AG09319 (cell line): ENCODE measurements at places on chromosomes 5 and 9.
A peak's percentile ranks its signal among the peaks of the same experiment; 100 is the strongest.

- DNase-seq = no peak
These were observed 57.2 kb downstream of the TMOD1 start for GRCh38 chr9:97558701-97559101.

- no peak for DNase-seq
These were observed 52.4 kb downstream of the MRPL36 start for GRCh38 chr5:1747079-1747802.

GRCh38 chr9:132717326-132717945 lies 47.2 kb downstream of the GTF3C4 start:
- DNase-seq = no peak

- DNase-seq = no peak
These were observed 61.5 kb downstream of the MAMDC2 start for GRCh38 chr9:70105147-70105546.

- no peak for DNase-seq
These were observed 11.4 kb downstream of the HABP4 start for GRCh38 chr9:96461336-96461735.

DNA sequence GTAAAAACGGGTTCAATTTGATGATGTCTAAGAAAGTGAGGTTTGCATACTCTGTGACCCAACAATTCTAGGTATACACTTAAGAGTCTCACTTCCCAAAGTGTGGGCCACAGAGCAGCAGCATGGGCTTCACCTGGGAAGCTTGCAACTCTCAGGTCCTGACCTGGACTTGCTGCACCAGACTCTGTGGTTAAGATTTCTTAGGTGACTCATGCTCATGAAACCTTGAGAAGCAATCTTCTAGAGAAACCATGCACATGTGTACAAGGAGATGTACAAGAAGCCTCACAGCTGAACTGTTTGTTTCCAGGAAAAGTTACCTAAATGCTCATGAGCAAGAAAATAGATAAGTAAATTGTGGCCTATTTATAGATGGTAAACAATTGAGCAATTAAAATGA lies 30.0 kb downstream of the DNAJC21 start:
- no peak for DNase-seq

DNA sequence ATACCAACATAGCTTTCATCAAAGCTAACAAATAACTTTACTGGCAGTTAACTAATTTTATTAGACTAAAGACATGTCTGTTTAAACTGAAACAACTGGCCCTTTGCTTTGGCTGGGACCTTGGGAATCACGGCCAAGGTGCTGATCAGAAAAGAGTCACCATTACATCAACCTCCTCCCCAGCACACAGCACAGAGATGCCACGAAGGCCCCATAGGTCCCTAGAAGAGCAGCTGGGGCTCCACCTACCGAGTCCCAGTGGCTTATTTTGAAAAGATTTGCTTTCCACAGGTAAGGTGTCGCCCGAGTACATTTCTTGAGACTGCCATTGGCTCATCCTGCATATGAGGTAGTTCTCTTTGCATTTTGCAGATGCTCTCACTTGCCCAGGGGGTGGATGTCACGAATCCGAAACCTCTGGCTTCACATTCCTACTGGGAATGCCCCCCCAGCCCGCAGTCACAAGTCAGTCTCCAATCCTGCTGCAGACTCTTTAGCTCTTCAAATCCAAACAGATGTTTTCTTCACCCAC lies 18.8 kb upstream of the HSD17B3 start:
- DNase-seq = no peak

DNA sequence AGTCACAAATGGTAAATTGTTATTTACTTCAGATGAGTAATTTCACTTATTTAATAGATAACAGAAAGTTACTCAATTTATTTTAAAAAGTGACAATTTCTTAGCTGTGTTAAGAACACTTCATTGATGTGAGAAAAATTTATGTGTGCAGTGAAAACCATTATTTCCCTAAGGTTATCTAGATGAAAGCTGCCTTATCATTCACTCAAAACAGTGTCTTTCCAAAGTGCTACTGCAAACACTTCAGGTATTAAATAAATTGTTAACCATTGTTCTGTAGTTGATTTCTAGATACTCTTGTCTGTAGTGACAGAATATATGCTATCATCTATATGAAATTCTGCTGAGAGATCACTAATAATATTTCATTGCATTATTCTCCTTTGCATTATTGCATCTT lies 33.5 kb upstream of the PRDM9 start:
- DNase-seq = no peak

- no peak for DNase-seq
These were observed 415 bp downstream of the XRCC4 start for GRCh38 chr5:83077662-83078261.

DNA sequence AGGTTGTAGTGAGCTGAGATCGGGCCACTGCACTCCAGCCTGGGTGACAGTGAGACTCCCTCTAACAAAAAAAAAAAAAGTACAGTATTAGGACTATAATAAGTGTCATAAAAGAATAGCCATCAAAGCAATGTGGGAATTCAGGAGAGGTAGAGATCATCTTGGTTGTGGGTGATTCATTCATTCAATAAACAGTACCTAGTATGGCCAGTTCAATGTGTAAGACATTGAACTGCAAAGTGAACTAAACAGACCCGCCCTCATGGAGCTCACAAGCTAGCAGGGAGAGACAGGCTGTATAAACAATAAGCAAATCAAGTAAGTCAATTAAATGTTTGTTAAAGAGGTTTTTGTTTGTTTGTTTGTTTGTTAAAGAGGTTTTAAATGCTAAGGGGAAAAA lies 146.1 kb upstream of the RANBP3L start:
- no peak for DNase-seq

GRCh38 chr9:122213589-122214413 lies 15.0 kb downstream of the LHX6 start:
- no peak for DNase-seq

DNA sequence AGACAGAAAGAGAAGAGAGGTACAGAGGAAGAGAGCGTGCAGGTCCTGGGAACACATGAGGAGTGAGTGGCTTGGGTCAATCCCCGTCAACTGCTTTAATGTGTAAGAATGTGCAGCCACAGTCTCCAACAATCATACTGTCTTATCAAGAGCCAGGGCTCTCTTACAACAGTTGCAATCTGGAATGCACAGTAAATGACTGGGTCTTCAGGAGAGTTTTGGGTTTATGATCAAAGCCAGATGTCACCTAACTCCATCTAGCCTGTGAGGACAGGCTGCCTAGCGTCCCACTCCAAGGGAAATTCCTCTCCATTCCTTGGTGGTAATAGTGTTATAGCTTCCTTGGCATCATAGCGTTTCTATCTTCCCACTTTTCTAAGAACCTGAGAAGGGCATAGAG lies 75.0 kb upstream of the TRIO start:
- no peak for DNase-seq

DNA sequence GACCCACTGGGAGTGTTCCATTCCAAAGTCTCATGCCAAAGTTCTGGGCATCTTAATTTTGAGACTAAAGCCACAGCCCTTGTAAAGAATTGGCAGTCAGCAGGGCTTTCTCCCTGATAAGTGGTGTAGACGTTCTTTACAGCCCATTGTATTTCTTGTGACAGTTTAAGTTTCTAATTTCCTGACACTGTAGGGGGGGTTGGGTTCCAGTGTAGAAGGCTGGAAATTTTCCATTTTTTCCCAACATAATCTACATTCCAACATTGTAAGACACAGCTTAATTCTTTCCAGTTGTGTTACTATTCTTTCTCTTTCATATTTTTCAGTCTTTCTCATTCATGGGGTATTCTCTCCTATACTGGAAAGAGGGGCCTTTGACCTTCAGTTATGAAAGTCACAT lies 121.1 kb downstream of the FBXL7 start:
- DNase-seq = peak; percentile 44

DNA sequence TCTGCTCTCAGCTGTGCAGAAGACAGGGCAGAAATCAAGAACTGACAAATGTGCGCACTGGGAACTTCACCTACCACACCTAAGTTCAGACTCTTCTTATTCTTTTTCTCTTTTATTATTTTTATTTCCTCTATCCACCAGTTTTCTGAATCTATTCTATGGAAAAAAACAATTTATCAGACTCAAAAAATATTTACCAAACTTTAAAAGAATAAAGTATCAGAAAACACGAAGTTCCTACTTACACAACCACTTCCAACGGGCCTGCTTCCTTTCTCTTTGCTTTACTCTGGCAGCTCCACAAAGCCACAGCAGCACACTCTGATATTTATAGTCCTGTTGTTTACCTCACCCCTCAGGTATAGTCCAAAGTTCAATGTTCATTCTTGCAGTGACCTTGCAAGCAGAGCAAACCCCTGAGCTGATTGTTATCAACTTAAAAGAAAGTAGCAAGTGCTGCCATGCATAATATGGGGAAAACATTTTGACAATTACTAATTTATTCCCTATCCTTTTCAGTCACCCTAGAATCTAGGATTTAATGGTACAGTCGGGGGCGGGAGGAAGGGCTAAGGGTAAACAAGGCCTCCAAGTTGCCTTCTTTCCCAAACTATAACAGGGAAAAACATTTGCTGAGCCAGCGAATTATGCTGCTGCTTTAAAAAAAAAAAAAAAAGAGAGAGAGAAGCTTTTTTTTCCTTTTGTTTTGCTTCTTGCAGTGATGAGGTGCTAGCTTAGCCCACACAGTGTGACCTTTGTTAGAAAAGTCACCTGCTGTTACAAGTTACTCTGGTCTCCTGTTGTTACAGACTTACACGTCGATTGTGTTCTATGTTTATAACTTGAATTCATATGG lies at the start of gene SELENOP:
Gene SELENOP (minus strand): TSS at position 302 of the 856 bp plus-strand sequence. CDS start 3,539 bp downstream, outside the sequence.
- peak; percentile 14 for DNase-seq

GRCh38 chr5:53407373-53407772 lies 73.1 kb upstream of the FST start:
- no peak for DNase-seq

GRCh38 chr5:121462441-121462840 lies 389.2 kb upstream of the FTMT start:
- DNase-seq = no peak

DNA sequence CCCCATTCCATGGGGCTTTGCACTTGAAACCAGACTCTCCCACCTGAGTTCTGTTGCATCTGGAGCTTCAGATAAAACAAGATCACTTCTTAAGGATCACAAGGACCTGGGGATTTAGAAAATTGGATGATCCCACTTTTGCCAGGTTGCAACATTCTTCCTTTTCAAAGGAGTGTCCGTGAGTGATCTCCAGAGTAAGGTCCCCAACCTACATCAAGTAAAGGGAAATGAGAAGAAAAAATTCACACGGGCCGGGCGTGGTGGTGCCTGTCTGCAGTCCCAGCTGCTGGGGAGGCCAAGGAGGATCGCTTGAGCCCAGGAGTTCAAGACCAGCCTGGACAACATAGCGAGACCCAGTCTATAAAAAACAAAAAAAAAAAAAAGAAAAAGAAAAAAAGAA lies 41.2 kb upstream of the COL5A1 start:
- no peak for DNase-seq

- no peak for DNase-seq
These were observed 95.1 kb downstream of the TTC39B start for GRCh38 chr9:15211815-15212495.

DNA sequence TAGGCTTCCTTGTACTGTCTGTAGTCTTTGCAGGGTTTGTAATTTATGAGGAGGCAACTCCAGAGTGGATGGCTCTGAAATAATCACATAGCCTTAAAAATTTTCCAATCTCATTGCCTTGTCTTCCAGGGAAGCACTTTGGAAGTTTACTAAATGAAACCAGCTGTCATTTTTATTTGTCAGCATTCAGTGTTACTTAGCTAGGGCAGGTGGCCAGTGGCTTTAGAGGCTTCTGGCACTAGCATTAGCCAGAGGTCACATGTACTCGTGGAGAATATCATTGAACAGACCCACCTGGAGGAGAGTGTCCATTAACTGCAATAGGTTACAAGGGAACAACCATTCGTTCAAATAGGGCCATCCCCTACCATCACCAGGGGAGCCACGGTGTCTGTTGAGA lies 160.3 kb upstream of the SLC28A3 start:
- DNase-seq = no peak

- no peak for DNase-seq
These were observed 27.2 kb downstream of the NEK6 start for GRCh38 chr9:124284940-124285441.

GRCh38 chr9:113950195-113951031 lies 74.3 kb downstream of the ZNF618 start:
- DNase-seq = no peak

GRCh38 chr5:169634606-169635005 lies 2.5 kb upstream of the DOCK2 start:
- DNase-seq = no peak

GRCh38 chr5:10861423-10861790 lies 100.4 kb upstream of the DAP start:
- no peak for DNase-seq

DNA sequence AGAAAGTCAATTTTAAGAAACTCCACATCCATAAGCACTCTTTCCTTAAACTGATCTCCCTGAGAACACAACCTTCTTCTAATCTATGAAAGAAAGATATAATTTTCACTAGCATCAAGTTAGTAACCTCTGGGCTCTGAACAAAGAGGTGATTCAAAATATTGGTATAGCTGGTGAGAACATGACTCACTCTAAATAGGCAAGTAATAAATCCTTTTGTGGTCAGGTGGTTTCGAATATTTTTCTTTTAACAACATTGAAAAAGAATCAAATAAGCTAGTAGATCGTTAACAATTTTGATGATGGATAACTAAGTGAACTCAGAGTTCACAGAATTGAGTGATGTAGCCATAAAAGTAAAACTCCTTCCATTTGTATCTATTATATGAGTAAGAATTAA lies 150.6 kb upstream of the IQGAP2 start:
- no peak for DNase-seq

- DNase-seq = no peak
These were observed 5.2 kb downstream of the KIF12 start for GRCh38 chr9:114093761-114094505.

DNA sequence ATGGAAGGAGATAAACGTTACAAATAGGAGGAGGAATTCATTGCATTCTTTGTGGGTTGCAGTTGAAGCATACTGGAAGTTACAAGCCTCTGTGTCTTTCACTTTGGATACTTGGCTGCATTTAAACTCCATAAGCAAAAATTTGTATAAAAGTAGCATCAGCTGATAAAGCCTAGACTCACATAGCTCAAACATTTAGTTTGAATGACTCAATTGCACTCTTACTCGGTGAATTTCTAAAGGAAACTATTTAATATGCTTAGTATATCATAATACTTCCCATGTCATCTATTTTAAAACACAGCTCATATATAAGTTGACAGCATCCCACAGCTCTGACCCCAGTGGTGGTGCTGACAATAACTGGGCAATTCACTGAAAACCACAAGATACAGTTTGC lies 596.6 kb upstream of the ZNF608 start:
- DNase-seq = no peak

GRCh38 chr9:93205045-93205768 lies 21.3 kb downstream of the WNK2 start:
- no peak for DNase-seq

DNA sequence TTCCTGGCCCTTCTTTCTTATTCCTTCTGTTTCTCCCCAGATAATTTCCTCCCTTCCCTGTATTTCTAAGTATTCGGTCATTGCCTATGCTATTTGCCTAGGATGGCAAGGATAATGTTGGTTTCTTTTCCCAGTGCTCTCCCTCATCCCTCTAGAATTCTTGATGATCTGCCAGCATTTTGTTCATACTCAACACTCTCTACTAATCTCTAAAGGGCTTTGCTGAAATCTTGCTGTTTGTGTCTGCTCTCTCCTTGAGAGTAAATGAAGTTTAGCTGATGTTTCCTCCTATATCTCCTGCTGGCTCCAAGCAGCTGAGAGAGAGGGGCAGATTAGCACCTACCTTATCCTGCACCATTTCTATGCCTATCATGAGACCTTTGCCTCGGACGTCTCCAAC lies 38.1 kb downstream of the AGXT2 start:
- no peak for DNase-seq
